ENCODE measurements at places on chromosomes 6 and 20. TPM values are rescaled to one million over a fixed set of nuclear protein-coding genes. Genes with fewer than 3 reads are reported as not detected.

The VNN1 gene
- not detected for total RNA-seq

The SLC32A1 gene
- total RNA-seq: not detected

The ANGPT4 gene
- total RNA-seq: not detected

The HAO1 gene
- 0.07 TPM for total RNA-seq

The TENT5A gene
- 6.9 TPM for total RNA-seq

The IP6K3 gene
- not detected for total RNA-seq

The NRSN1 gene
- total RNA-seq: not detected

The FABP7 gene
- total RNA-seq: not detected

The HNF4A gene
- total RNA-seq: not detected

The ZNF391 gene
- 0.71 TPM for total RNA-seq

The OVOL2 gene
- not detected for total RNA-seq

The ROS1 gene
- total RNA-seq: not detected

The MAP3K5 gene
- 34.8 TPM for total RNA-seq

The CD93 gene
- 553 TPM for total RNA-seq

The EPHA7 gene
- not detected for total RNA-seq
